EL (cell line): ENCODE measurements at places on chromosomes 6 and 20.

DNA sequence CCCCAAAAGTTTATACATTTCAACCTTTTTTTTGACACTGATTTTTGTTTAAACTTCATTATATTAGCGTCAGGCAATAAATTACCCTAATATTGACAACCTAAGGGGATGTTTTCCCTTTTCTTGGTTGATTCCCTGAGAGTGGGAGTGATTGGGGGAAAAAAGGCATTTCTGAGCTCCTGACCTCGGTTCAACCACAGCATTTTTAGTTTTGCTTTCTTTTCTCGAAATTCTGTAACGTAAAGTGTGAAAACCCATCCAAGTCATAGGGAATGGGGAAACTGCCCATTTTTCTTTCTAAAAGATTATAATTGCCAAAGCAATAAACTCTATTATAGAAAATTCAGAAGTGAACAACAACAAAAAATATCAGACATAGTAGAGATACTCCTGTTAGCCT, 67.9 kb upstream of the SPACA1 start:
- DNase-seq = no peak

DNA sequence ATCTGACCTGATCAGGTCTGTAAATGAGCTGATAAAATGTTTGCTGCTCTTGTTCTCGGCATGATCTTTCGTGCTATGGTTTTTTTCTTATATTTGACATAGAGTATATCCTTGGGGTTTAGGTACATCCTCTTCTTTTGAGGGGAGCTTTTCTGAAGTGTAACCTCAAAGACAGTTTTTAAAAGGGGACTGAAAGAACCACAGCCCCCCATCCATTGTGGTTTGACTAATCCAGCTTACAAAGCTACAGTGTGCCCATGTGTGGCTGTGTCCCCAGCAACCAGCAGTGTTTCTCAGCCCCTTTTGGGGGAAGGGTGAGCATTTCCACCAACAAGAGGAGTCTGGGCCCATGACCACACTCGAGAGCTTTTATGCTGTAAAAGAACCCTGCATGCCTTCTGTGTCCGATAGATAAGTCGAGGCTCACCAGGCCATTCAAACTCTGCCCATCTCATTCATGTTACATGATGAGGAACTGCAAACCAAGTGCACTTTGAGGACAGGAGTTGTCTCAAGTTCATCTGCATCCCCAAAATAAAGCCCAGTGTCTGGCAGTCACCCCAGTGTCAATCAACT, 266.0 kb downstream of the SLC24A3 start:
- DNase-seq = no peak

DNA sequence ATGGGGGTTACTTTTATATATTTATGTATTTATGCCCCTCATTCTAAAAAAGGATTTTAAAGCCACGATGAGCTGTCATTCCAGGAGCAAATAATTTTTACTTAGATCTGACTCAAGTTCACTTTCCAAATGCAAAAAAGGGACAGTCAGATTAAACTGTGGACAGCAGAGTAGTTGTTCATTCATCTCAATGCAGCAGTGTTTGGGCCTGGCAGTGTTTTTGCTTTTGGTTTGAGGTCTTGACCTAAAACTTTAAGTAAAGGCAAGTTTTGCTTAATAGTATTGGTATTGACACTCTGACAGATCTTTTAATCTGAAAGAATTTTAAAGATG, 13.9 kb downstream of the JARID2 start:
- DNase-seq = no peak

- no peak for DNase-seq
Measured at GRCh38 chr20:53463101-53463972, 130.3 kb downstream of the ZNF217 start.

GRCh38 chr6:68114463-68115047, 520.5 kb upstream of the ADGRB3 start:
- no peak for DNase-seq

DNA sequence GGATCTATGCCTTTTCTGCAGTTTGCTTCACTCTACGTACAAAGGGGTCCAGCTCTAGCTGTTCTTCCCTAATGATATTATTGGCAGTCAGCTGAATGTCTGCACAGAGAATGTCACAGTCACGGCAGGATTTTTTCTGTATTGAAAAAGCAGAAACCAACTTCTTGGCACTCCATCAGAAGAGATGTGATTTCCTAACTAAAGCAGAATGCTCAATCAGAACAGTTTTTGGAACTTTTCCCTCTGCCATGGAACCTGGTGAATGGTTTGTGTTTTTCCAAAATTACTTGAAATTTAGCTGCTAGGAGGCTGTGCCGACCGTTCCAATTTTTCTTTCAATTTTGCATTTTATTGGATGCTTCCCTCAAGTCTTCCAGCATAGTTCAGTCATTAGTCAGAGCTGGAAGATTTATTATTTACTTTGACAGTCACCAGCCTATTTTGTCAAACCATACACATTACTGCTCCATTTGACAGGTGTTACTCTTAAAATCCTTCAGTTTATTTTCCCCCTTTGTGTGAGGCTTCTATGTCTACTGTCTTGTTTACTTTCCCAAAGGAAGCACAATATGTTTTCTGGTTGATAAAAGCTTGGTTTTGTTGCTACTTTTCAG, 259.6 kb upstream of the EPHA7 start:
- DNase-seq = no peak

GRCh38 chr6:162332365-162332764, 395.2 kb downstream of the PRKN start:
- DNase-seq = no peak

DNA sequence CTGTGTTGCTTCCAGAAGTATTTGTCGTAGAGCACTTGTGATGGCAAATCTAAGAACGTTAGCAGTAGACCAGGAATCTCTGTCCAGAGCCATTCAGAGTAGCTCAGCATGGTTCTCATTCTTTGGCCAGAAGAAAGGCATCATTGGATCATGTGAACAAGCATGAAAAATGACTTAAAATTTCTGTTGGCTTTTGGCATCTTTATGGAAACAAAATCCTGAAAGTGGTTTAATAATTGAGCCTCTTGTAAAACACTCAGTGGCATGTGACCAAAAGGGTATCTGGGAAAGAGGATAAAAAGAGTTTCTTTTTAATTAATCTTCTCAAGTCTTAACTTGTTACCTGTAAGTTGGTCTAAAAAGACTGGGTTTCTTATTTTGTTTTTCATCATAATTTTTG, 55.2 kb downstream of the PTPN1 start:
- DNase-seq = no peak

GRCh38 chr20:48606172-48606840, 221.5 kb downstream of the PREX1 start:
- no peak for DNase-seq

DNA sequence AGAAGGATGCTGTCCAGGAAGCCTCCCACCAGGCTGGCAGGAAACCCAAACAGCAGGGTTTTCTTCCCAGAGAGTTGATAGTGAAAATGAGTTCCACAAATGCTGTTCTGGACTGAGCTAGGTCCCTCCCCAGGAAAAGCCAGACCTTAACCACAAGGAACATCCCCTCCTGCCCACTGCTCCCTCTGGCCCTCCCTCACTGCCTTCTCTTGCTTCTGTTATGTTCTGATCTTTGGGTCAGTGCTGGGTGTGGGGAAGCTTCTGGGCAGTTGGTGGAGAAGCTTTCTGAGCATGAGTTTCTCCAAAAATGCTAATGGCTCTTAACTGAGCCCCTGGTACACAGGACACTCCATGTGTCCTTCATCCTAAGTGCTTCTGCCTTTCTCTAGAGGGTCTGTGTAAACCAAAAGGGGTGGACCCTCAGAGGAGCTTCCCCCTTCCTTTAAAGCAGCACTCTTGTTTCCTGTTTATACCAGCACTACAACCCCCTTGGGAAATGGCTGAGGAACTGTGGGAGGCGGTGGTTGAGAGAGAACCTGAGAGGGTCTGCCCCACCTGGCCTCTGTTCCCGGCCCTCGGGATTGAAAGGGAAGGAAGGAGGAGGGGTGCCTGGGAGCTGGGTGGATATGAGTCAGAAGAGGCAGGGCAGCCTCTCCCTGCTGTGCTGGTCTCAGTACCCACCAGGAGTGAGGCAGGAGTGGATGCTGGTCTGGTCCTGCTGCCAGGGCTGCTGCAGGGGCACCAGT, 42.0 kb downstream of the CDS2 start:
- peak; percentile 57 for DNase-seq

GRCh38 chr6:82914511-82914910, 151.1 kb downstream of the UBE3D start:
- DNase-seq = no peak

- no peak for DNase-seq
Measured at GRCh38 chr6:642805-643204, 14.1 kb downstream of the HUS1B start.

- DNase-seq = peak; percentile 72
Measured at GRCh38 chr6:106254636-106255035, 70.9 kb downstream of the ATG5 start.

DNA sequence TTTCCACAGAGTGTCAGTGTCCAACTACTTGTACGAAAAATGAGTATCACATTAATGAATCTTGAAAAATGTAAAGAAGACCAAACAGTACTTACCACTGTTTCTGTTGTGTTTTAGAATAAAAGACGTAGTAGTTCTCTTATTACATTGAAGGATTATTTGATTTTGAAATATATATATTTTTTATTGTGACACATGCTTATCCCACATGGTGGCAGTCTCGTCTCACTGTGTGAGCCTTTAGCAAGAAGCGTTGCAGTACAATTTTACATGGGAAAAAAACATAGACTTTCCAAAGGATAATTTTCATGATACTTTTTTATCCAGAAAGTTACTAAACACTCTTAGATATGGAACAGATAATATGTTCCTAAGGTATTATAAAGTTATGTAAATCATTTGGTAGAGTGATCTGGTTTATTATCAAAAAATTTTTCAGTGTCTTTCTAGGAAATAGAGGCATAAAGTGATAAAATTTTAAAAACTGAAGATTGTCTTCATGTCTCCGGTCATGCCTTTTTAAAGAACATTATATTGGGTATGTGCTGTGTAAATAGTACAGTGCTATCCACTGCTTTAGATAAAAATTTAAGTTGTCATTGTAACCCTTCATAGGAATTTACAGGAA, 117.5 kb upstream of the SAMD5 start:
- peak; percentile 16 for DNase-seq

- DNase-seq = no peak
Measured at GRCh38 chr6:99768166-99768565, 161.5 kb downstream of the PRDM13 start.

GRCh38 chr6:10205892-10206291, 209.0 kb downstream of the TFAP2A start:
- no peak for DNase-seq

DNA sequence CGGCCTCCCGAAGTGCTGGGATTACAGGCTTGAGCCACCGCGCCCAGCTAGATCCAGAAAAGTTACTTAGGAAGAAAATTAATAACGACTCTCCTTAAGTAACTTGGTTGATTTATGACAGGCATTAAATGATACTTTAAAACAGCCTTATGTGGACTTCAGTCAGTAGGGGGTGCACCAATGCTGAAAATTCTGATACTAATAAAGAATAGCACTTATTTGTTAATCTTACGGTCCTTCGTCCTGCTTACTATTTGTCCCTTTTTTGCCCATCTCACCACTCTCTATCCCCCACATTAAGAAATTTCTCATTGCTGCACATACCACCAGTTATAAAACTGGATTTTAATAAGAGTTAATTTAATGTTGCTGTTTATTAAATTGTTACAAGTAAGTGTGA, 12.7 kb upstream of the PRELID3B start:
- DNase-seq = peak; percentile 21

- no peak for DNase-seq
Measured at GRCh38 chr6:82534876-82535275, 171.3 kb downstream of the TPBG start.

GRCh38 chr20:62625921-62626547, 16.3 kb upstream of the SLCO4A1 start:
- DNase-seq = no peak

GRCh38 chr6:53929041-53929820, 134.4 kb downstream of the LRRC1 start:
- DNase-seq = peak; percentile 52

DNA sequence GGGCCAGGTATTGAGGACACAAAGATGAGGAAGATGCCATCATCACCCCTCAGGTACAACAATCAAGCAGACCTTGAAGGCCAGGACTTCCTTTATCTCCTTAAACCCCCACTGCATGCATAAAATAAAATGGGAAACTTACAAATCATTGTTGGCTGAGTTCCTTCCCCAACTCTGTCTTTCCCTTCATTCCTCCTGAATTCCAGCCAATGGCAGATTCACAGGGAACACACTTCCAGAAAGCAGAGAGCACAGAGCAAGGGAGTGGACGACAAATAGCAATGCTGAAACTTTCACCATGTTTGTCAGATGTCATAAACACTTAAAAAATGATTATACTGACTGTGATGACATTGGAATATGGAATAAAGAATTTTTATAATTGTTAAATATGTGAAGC, 37.3 kb upstream of the NXT1 start:
- no peak for DNase-seq

GRCh38 chr20:20368418-20369249, 730 bp downstream of the INSM1 start:
- DNase-seq = no peak

GRCh38 chr20:41154436-41155176, 17.3 kb downstream of the PLCG1 start:
- DNase-seq = no peak

DNA sequence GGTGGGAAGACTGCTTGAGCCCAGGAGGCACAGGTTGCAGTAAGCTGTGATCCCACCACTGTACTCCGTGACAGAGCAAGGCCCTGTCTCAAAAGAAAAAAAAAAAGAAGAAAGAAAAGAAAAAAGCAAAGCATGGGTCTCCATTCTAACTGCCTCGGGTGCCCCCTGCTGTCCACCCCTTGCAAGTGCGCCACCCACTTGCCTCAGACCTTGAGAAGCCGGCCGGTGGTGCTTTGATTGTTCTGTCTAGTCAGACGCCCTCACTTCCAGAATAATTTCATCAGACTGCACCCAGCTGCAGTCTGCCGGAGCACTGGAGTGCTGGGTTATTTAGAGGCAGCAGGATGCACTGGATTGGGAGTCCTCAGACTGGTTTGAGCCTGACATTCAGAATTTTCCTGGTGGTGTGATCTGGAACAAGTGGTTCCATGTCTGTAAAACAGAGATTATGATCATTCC, 17.6 kb upstream of the TM9SF4 start:
- DNase-seq = peak; percentile 74
